ENCODE measurements at places on chromosomes 5 and 9.

DNA sequence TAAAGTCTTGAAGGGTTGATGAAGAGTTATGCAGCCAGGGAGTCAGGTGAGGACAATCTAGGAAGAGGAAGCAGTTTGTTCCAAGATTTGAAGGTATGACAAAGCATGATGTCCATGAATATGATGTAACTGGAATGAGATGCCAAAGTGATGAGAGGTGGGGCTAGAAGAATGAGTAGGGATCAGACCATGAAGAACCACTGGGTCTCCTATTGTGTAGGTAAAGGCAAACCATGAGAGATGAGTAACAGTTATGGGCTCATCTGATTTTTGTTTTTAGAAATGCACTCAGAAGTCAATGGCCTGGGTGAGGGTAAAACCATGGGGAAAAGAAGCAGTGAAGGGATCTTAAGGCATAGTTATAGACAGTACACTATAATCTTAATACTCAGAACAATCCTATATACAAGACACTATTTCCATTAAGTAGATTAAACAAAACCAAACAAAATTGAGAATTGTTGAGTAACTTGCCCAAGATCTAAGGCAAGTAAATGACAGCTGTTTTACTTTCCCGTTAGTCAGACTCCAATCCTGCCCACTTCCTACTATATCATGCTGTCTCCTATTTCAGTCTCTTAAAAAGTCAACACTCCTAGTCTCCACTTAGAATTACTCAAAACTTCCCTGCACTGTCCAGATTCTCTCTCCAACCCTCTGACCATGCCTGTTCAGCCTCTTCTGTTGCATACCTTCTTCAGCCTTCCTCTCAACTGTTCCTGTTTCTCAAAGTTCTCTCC lies 393.8 kb upstream of the MEF2C start:
- DNase-seq: no peak

DNA sequence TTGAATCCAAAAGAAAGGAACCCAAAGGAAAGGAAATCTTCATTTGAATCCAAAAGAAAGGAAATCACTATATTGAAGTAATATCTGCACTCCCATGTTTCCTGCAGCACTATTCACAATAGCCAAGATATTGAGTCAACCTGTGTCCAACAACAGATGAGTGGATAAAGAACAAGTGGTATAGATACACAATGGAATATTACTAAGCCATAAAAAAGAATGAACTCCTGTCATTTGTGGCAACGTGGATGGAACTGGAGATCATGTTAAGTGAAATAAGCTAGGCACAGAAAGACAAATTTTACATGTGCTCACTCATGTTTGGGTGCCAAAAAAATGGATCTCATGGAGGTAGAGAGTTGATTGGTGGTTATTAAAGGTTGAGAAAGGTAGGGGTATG lies 57.8 kb upstream of the STOM start:
- no peak for DNase-seq

DNA sequence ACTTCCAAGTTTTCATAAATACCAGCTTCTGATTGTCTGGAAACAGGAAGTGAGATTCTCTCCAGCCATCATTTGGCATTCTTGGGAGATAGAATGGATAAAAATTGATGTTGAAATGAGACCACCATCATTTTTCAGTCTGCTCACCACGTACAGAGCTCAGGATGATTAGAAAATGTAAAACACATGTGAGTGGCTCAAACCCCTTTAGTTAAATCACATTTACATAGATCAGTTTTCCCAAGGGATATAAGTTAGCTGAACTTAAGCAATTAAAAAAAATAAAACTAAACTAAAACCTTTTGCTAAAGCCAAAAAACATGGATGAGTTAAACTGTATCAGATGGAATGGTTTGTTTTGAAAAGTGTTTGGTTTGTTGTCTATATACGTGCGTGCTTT lies 37.1 kb upstream of the GDNF start:
- DNase-seq: no peak

GRCh38 chr9:133874659-133875058 lies 117.5 kb downstream of the VAV2 start:
- DNase-seq: no peak

GRCh38 chr5:1011741-1012312 lies 3.2 kb downstream of the NKD2 start:
- no peak for DNase-seq

- no peak for DNase-seq
Observed at GRCh38 chr5:154528005-154528594, 50.1 kb upstream of the HAND1 start.

- no peak for DNase-seq
Observed at GRCh38 chr5:54275361-54275760, 35.0 kb downstream of the ARL15 start.

DNA sequence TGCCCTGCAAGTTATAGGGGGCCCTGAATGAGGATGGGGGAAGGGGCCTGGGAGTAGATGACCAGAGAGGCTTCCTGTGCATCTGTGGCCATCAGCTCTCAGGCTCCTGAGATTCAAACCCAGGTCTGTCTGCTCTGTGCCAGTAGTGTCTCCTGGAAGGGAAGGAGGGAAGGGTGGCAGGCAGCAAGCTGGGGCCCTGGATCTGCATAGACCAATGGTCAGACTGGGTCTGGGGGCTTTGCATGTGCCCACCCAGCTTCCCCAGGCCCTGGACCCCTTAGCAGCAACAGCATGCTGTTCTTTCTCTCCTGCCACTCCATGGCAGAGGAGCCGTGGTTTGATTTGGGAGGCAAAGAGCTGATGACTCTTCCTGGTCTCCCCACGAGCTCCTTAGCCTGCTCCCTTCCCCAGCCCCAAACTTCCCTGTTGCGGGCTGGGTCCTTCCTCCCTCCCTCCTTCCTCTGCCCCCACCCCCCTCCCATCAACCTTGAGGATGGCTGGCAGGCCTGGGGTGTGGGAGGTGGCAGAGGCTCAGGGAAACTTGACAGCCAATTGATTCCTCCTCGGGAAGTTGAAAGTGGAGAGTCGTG lies 31.6 kb downstream of the DAB2IP start:
- DNase-seq: no peak

DNA sequence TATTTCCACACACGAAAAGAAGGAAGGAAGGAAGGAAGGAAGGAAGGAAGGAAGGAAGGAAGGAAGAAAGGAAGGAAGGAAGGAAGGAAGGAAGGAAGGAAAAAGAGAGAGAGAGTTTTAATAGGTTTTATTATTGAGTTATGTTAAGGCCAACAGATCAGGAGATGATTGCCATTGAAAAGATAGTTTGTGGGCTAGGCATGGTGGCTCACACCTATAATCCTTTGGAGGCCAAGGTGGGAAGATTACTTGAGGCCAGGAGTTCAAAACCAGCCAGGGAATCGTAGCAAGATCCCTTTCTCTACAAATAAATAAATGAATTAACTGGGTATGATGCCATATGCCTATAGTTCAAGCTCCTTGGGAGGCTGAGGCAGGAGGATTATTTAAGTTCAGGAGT lies 877.2 kb downstream of the TLE4 start:
- DNase-seq: no peak

GRCh38 chr9:101114317-101114716 lies 85.8 kb downstream of the PLPPR1 start:
- no peak for DNase-seq

DNA sequence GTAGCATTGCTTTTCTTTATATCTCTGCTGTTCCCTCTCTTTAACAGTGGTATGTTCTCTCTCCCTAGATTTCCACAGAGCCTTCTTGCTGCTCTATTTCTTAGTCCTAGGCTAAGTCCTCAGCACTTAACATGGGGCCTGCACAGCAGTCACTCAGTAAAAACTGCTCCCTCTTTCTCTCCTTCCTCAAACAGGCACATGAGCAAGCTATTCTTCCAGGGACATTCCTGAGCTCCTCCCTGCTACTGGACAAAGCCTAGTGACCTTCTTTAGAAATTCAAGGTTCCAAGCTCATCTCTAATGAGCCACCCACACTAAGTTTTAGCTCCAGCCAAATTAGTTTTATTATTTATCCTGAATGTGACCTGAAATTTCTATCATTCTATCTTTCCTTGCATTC lies 39.5 kb downstream of the TRIM32 start:
- DNase-seq: no peak

DNA sequence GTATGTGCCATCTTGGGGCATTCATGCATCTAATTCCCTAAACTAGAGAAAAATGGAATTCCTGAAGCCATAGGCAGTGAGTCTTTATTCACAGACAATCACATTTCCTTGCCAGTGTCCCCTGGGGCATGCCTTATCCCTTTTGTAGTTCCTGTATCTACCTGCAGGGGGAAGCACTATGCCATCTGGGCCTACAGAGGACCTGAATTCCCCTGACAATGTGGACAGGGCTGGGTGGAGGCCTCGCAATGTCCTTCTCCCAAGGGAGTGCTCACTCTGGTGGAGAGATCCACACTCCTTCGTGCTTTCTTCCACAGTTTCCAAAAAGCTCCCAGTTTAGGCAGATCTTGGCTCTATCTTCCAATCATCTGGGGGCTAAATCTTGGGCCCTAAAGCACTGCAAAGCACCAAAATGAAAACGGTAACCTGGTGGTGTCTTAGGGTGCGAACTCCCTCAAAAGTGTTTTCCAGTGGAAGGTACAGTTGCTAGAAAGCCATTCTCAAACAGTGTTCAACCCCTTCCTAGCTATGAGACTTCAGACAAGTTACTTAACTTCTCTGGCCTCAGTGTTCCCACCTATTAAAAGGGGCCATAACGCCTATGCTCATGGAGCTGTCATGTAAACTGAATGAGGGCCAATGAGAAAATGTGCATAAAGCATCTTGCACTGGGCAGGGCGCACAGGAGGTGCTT lies 17.5 kb downstream of the WHRN start:
- peak; percentile 47 for DNase-seq

DNA sequence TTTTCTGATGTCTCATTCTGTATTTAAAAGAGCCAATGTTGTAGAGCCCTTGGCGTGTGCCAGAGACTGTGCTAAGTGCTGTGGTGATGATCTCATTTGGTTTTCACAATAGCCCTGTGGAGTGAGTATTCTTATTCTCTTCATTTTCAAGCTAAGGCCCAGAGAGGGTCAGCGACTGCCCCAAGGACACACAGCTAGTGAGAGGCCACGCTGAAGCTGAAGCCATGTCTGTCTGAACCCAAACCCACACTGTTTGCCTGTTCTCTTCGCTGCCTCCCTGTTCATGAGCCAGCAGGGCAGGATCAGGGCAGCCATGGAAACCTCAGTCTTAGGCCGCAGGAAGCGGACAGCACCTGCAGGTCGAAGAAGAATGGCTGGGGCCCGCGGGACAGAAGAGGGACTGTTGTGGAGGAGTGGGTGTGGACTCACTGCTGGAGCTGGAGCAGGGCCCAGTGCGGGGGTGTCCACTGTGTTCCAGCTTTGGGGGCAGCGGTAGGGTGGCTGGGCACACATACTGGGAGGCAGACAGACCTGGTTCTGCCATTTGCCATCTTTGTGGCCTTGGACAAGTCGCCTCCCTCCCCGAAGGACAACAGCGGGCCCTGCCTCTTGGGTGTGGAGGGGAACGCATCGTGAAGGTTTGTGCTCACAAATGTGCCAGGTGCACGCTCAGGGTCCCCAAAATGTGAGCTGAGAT lies 257.9 kb upstream of the MVB12B start:
- no peak for DNase-seq

DNA sequence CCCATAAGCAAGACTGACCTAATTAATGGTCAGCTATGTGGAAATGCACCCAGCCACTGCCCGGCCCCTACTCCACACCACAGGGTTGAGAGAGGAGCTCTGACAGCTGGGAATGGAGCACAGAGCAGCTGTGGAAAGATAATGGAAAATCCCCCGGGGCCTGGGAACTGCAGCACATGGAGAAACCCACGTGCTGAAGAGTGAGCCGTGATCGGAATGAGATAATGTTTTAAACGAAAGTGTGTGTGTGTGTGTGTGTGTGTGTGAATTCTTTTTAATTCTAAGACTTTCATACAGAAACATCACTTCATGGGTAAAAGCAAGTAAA lies 13.1 kb upstream of the SLC12A7 start:
- no peak for DNase-seq

- no peak for DNase-seq
Observed at GRCh38 chr9:136057236-136058081, 37.6 kb downstream of the NACC2 start.

DNA sequence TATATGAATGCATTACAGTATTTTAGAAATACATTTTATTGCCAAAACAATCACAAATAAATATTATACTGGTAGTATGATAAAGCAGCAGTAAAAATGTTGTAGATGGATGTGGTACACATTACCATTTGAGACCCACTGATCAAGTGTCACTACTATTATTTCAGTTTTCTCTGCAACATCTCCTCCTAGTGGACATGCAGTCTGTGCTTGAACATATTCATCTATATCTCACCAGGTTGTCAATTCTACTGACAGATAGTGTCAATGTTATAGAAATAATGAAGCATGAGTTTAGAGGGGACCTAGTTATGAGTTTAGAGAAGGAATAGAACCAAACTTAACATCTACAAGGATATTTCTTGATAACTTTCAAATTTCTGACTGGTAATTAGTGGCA lies 39.2 kb upstream of the ELOVL7 start:
- DNase-seq: no peak

DNA sequence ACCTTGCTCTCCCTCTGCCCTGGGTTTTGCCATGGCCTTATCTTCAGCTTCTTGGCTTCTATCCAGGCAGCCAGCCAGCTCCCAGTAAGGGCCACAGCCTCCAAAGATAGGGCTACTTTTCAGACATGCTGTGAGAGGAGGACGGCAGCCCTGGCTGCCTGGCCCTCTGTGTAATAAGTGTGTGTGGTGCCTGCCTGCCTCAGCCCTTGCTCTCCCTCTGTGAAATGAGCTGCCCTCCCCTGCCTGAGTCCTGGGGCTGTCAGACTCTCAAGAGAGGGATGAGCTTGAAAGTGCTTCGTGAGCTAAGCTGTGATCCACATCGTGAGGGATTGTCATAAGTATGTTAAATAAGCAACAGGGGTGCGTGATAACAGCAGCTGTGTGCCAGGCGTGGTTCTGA lies 8.1 kb downstream of the NDST1 start:
- no peak for DNase-seq

DNA sequence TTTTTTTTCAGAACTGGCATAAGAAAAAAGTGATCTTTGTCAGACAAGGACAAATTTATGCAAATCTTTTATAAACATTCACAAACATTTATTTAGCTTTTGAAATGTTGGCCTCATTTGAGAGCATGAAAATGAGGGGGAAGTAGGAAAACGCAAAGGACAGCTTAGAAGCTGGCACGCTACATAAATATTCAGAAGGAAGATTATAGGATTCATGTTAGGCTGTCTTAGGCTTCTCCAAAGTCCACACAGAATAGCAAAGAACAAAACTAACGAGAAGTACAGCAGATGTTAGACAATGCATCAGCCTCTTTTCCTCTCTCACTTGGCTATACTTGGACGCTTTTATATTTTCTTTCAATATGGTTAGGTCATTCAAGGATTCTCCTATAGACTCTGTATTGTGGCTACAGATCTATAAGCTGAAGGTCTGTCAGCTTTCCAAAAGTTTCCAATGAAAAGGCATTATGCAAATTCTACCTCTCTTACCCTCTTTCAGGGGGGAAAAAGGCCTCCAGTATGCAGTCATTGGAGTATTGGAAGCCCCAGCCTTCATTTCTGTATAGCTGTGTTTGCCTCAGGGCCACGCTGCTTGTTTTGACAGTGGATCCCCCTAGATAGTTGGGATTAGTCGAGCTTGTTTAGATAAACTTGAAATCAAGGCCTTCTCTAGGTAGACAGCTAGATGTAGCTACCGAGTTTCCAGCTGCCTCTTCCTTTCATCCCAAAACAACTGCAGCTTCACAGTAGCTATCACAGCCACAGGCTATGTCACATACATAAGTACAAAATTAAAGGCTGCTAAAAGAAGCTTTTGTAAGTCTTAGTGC lies 153.0 kb downstream of the DENND1A start:
- DNase-seq: no peak

Data from activated gamma-delta T cell treated with anti-CD3 and anti-CD28 coated beads, Interleukin-2, amount 50 U/mL, for 16 hours (primary cell).